CD4-positive, alpha-beta T cell treated with Interferon alpha-2 for 1 hour (primary cell): ENCODE measurements at places on chromosomes 1 and 21.

DNA sequence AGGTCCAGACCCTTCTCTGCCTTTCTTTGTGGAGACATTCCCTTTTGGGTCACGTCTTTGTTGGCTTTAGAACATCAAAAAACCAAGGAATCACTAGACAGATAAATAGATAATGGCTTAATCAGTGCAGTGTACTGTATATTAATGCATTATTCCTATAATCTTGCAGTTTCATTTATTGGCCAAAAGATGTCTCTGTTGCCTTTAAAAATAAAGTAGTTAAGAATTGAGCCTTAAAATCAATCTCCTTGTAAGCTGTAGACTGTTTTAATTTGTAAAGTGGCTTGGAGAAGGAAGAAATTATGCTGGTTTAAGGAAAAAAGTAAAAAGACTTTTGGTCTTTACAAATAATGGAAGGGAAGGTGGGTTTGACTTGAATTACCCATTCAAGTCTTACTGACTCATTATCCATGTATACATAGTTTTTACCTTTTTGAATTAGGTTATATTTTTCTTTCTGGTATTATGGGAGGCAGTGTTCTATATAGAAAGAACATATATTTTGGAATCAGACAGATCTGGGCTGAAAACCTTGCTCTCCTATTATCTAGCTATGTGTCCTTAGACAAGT lies 84.6 kb downstream of the VPS13D start:
- no peak for DNase-seq

DNA sequence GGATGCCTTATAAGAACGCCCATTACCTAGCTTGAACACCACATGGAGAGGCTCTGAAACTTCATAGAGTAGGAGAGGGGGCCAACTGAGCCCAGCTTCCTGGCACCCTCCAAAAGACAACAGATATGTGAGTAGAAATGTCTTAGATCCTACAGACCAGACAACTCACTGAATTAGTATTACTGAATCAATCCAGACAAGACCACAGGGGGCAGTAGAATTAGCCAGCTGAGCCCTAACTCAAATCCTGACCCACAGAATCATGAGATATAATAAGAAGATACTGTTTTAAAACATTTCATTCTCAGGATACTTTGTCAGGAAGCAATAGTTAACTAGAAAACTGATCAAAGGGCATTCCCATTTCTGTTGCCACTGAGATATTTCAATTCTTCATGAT lies 45.8 kb upstream of the C1orf21 start:
- DNase-seq: no peak

DNA sequence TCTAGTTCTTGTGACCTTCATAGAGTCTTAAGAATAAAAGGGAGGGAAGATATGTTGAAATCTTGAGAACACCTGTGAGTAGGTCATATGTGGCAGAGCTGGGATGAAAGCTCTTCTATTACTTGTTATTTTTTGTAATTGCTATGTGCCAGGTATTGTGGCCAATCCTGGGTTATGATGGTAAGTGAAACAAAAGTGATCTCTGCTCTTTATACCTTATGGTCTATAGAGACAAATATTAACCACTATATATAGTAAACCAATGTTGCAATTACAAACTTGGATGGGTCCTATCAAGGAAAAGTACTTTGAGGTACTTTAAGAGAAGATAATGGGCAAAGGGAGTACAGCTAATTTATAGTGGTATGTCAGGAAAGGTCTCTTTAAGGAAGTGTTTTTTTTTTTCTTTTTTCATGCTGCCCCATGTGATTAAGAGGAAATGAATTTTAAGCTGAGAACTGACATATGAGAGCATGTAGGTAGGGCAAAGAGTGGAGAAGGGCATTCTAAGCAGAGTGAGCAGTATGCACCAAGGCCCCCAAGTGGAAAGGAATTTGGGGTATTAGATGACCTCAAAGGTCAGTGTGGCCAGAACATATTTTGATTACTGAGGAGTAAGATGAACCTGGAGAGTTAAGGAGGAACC lies 43.3 kb downstream of the POU2F1 start:
- DNase-seq: peak; percentile 27

DNA sequence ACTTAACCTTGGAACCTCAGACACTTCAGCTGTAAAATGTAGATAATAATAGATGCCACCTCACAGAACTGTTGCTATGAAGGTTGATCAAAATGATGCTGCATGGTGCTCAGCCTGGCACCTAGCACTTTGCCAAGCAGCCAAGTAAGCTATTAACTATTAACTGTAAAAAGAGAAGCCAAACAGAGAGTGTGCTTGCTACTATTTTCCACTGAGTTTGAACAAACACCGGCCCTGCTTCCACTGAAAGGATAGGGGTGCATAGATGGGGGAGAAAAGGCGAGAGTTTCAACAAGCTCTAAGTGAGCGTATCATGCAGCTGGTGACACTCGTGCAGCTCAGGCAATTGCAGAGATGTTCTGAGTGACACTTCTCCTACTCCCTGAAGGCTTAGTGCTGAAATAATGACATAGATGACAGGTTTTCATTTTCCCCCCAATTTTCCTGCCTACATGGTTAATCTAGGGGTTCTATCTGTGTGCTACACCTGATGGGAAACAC lies 78.2 kb downstream of the GPR88 start:
- DNase-seq: no peak

DNA sequence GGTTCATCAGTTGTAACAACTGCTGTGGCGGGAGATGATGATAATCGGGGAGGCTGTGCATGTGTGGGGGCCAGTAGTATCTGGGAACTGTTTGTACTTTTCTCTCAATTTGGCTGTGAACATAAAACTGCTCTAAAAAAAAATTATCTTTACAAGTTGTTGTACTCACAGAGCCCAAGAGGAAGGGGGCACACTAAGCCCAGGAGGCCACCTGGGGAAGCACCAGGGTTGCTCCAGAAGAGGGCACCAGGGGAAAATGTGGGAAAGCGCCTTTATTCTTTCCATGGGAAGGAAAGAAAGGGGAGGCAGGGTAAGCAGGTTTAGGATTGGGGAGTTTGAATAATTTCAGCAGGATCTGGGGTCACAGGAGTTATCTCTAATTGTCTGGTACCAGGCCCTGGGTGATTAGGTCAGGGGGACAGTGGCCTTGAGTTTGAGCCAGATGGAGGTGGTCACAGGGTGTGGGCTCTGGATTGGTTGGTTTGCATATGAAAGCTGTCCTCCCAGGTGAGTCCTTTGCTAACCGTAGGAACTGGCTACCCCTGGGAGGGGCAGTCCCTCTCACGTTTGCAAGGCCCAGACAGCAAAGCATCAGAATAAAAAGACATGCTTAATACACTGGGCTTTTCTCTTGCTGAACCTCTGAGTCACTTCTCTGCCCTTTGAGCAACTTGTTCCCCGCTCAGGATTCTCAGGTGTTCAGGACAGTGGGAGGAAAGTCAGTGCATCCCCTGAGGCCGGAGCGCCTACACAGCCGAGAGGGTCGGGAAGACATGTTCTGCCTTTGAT lies 11.2 kb downstream of the MYOC start:
- no peak for DNase-seq

- DNase-seq: no peak
These were observed 402.2 kb upstream of the RUNX1 start for GRCh38 chr21:35451276-35451675.

- no peak for DNase-seq
These were observed 40.1 kb downstream of the LAMC1 start for GRCh38 chr1:183063349-183063748.

DNA sequence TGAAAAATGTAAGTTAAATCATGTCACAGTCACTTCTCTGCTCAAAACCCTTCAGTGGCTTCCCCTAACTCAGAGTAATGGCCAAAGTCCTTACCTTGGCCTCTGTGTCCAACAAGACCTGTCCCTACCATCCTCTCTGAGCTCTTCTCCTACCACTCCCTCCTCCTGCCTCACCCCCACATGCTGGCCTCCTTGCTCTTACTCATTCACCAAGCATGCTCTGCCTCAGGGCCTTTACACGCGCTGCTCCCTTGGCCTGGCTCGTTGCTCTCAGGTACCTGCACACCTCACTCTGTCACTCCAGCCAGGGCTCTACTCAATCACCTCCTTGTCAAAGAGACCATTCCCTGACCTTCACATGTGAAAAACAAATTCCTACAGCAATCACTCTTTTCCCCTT lies 54.2 kb downstream of the SEC16B start:
- no peak for DNase-seq

- no peak for DNase-seq
These were observed 19.9 kb upstream of the SHCBP1L start for GRCh38 chr1:182972829-182973228.

- DNase-seq: no peak
These were observed 868.0 kb downstream of the USP25 start for GRCh38 chr21:16597753-16598152.

DNA sequence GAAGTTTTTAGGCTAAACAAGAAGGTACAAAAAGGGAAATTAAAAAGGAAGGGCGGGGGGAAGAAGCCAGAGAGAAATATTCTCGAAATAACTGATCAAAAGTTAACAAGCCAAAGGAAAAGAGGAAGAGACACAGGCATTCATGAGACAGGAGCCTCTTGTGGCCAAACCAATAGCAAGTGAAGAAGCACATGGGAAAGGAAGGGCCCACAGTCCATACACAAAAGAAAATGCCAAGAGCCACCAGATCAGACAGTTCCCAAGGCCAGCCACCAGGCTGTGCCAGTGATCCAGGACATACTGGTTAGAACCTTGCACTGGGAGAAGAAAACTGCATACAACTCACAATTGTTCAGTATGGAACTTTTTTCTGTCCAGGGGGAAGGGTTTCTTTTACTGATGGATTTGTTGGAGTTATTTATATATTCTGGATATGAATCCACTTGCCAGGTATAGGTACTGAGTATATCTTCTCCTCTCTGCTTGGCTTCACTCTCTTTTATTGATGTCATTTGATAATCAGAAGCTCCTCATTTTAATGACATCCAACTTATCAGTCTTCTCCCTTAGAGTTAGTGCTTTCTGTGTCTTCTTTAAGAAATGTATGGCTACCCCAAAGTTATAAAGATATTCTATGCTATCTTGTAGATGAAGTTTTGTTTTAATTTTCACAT lies 76.8 kb downstream of the CD46 start:
- peak; percentile 78 for DNase-seq
